ENCODE measurements at places on chromosomes 1 and 21. TPM values are rescaled to one million over a fixed set of nuclear protein-coding genes. Genes with fewer than 3 reads are reported as not detected.

The MTARC2 gene
- 15.2 TPM for total RNA-seq

The ZDHHC18 gene
- 17.4 TPM for total RNA-seq

GRCh38 chr1:61531716-61532115 lies 193.2 kb downstream of the TM2D1 start:
- no peak for DNase-seq

DNA sequence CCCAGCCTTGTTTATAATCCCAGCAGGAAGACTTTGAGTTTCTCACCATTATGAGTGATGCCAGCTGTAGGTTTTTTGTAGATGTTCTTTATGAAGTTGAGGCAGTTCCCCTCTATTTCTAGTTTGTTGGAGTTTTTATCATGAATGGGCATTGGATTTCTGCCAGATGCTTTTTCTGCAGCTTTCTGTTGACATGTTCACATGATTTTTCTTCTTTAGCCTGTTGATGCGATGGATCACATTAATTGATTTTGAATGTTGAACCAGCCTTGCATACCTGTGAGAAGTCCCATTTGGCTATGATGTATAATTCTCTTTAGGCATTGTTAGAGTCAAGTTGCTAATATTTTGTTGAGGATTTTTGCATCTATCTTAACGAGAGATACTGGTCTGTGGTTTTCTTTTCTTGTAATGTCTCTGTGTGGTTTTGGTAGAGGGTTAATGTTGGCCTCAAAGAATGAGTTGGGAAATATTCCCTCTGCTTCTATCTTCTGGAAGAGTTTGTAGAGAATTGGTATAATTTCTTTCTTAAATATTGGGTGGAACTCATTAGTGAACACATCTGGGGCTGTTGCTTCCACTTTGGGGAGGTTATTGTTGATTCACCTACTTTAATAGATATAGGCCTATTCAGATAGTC lies 33.2 kb downstream of the ZBTB40 start:
- no peak for DNase-seq

The PM20D1 gene
- total RNA-seq: 0.24 TPM

DNA sequence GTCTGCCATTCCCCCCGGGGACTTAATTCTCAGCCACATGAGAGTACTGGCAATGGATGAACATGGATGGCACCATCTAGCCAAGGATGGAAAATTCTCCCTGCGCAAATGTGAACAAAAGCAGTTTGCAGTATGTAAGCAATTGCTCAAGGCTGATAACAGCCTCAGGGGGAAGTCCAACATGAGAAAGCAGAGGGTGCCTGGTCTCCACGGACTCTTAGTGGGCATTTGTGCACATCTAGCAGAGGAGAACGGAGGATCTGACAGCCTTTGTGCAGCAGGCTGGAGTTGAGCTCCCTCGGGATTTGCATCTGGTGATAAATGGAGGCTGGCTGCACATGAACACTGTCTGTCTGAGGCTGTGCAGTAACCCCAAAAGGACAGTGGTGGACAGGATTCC lies 13.9 kb upstream of the OLIG1 start:
- DNase-seq: no peak

The NR1I3 gene
- not detected for total RNA-seq

DNA sequence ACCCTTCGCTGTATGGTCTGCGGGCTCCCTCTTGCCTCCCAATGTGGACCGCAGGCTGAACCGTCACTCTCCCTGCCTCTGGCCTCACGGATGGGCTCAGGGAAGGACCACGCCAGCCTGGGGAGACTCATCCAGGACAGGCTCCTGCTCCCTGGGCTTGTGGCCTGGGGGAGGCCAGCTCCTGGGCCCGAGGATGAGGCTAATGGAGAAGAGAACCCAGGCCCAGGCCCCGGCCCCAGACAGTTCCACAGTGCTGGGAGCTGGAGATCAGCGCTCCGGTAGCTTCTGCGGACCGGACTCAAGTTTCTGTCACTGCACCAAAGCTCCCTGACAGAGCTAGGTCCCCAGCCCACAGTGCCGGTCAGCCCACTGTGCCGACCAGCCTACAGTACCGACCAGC lies 13.4 kb upstream of the PLEKHG5 start:
- no peak for DNase-seq

The PROX1 gene
- 8.8 TPM for total RNA-seq

- no peak for DNase-seq
Measured at GRCh38 chr1:198147216-198147615, 9.6 kb upstream of the NEK7 start.

GRCh38 chr1:233473549-233474204 lies 140.2 kb upstream of the KCNK1 start:
- DNase-seq: no peak

DNA sequence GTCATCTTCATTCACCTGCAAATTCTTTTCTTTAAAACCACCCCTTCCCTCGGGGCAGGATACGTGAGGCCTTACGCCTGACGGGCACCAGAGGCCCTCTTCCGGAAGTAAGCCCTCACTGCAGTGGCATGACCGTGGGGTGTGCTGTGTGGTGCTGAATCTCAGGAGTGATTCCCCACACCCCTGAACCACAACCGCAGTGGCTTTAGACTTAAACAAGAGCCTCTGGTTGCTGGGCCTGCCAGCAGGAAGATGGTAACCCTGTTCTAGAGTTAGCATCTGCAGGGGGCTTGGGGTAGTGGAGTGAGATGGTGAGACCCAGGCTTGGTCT lies 12.1 kb downstream of the BSND start:
- DNase-seq: no peak

The F13B gene
- total RNA-seq: not detected

DNA sequence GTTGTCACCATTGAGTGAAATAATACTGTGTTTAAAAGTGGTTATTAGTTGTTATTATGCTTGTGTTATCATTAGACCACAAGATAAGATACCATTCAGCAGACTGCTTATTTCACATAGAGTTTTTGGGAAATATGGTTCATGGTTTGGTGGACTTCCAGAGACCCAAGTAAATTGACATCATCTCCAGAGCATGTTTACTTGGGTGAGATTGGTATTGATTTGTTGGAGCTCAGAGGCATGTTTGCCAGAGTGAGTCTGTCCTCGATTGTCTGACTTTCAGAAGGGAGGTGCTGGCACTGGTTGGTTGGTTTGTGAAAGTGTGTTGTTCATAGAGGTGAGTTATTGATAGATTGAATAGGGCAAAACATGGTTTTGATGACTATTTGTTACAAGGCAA lies 291.4 kb downstream of the TGFB2 start:
- no peak for DNase-seq

GRCh38 chr1:228802386-228803220 lies 67.3 kb downstream of the RHOU start:
- no peak for DNase-seq

DNA sequence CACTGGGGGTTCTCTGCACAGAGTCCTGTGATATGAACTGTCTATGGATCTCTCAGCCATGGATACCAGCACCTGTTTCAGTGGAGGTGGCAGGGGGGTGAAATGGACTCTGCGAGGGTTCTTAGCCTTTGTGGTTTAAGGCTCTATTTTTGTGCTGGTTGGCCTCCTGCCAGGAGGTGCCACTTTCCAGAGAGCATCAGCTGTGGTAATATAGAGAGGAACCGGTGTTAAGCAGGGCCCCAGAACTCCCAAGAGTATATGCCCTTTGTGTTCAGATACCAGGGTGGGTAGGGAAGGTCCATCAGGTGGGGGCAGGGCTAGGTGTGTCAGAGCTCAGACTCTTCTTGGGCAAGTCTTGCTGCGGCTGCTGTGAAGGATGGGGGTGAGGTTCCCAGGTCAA lies 330.0 kb upstream of the PLD5 start:
- DNase-seq: no peak

DNA sequence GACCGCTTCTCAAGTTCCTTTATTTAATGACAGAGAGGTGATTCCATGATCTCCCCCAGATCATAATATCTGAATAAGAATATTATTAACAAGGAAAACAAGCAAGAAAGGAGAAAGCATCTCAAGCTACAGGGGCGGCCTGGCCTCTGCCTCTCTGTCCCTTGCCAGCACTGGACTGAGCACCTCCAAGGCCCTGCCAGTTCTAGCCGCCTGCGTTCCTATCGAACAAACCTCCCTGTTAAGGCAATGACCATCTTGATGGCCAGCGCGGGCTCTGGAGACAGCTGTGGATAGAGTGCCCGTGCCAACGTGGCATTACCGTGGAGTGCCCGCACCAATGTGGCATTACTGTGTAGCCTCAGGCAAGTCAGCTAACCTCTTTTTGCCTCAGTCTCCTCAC lies 84.8 kb downstream of the NPHP4 start:
- DNase-seq: peak; percentile 47

GRCh38 chr1:185520188-185520920 lies 203.3 kb upstream of the IVNS1ABP start:
- DNase-seq: no peak

GRCh38 chr21:31343680-31344480 lies at the start of gene TIAM1:
TSS of gene TIAM1 (minus strand) at chr21:31344261. CDS start at chr21:31266972, 77,289 bp downstream.
- DNase-seq: peak; percentile 88

DNA sequence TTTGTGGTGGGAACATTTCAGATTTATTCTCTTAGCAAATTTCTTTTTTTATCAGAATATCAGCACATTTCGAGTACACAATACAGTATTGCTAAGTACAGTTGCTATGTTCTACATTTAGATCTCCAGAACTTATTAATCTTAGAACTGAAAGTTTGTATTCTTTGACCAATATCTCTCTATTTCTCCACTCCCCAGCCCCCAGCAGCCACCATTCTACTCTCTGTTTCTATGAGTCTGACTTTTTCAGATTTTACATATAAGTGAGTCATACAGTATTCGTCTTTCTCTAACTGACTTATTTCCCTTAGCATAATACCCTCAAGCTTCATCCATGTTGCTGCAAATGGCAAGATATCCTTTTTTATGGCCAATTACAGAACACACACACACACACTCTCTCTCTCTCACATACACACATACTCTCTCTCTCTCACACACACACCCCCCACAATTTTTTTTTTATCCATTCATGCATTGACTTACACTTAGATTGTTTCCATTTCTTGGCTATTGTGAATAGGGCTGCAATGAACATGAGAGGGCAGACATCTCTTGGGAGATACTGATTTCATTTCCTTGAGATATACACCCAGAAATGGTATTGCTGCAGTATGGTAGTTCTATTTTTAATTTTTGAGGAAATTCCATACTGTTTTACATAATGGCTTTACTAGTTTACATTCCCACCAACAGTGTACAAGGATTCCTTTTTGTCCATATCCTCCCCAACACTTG lies 15.7 kb downstream of the RPTN start:
- no peak for DNase-seq

DNA sequence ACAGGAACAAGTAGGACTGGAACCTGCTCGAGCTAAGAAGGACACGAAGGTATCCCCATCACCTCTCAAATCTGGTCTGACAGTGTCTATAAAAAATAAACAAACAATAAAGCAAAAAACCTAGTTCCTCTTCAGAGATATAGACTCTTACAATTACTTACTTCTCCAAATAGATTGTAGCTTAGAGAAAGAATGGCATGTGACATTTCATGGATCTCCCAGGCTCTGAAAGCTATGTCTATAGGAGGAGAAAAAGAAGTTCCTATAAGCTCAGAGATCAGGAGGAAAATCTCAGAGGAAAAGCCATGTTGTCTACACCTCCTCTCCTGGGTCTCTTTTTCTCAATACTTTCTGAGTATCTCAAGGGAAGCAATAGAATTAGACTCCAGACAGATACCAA lies 12.3 kb upstream of the OR10J5 start:
- DNase-seq: no peak

GRCh38 chr1:171763764-171764163 lies 17.7 kb upstream of the METTL13 start:
- no peak for DNase-seq

DNA sequence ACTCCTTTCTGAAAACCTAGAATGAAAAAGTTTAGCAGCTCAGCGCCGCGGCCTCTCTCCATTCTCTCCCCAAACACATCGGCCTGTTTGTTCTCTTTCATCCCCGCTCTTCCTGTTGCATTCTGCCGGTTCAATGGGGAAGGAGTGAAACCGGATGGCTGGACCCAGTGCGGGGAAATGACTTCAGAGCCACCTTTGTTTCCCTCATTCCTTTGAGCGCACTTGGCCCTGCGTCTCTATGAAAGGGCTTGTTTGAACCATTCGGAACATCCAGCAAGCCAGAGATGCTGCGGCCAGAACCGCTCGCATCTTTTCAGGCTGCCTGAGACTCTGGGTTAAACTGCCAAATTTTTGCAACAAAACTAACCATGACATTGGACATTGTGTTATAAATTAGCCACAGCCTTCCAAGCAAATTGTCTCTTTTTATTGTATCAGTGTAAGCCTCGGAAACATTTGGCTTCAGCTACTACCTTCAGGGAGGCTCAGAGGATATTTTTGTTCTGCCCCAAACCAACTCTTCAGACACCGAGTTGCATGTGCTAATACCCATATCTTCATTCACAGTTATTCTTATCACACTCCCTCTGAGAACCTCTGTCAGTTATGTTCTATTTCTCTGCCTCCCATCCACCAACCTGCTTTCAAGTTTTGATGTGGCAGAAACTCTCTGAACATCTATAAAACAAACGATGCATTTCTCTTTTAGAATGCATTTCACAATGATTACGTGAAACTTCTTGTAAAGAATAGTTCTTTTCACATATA lies 5.1 kb upstream of the OLIG1 start:
- no peak for DNase-seq

DNA sequence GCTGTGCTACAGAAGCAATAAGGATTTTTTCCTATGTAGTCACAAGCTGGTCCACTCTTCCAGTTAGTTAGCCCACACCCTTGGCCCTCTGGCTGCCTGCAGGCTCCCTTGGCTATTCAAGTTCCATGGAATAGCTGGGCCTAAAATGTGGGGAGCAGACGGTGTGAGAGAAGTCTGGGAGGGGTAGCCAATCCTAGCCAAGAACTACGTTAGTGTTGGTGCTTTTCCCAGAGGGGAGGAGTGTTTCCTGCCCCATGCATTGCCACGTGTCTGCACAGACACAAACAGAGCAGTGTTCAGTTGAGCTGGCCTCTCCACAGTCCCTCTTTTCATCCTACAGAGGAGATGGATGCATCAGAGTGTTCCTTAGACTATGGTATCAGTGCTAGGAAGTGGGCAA lies 59.0 kb upstream of the IPO9 start:
- peak; percentile 91 for DNase-seq

DNA sequence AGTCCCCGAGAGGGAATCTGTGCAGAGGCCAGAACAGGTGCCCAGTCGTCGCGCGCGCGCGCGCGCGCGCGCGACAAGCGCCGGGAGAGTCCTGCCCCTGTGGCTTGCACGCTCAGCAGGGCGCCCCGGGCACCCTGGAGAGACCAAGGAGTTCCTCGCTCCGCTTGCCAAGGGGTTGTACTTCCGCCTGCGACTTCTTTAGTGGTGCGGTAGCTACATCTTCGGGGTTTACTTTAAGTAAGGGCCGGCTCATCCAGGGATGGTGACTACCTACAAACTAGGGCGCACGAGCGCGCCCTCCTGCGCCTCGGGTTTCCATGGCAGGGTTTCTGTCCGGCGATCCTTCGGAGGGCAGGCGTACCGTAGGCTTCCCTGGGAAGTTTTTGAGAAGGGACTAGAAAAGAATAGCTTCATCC lies 1.4 kb downstream of the LHX4 start:
- peak; percentile 81 for DNase-seq

All from posterior vena cava (tissue), 2 donors.